ENCODE measurements at places on chromosomes 11 and 22. TPM values are rescaled to one million over a fixed set of nuclear protein-coding genes. Genes with fewer than 3 reads are reported as not detected.

Gene PNPLA3
- total RNA-seq = 11.4 TPM

Gene FREY1
- total RNA-seq = 2.8 TPM

Gene DDB1
- 251 TPM for total RNA-seq

Gene MYO7A
- 5.3 TPM for total RNA-seq

Gene TUT1
- total RNA-seq = 26.0 TPM

Gene GLYAT
- not detected for total RNA-seq

Measured in progenitor cell of endocrine pancreas (in vitro differentiated cells).